ENCODE measurements at places on chromosomes 2 and 18. TPM values are rescaled to one million over a fixed set of nuclear protein-coding genes. Genes with fewer than 3 reads are reported as not detected.

LTBP1 gene
- total RNA-seq: 16.8 TPM

EFHD1 gene
- total RNA-seq: 1.9 TPM

VWA3B gene
- 0.26 TPM for total RNA-seq

PLGLB1 gene
- total RNA-seq: 0.38 TPM

FSHR gene
- total RNA-seq: not detected

CRYGC gene
- total RNA-seq: not detected

All from A549 treated with CORT108297 at 1 μM for 4 hours (cell line).